Fibroblast of skin of right biceps (primary cell): ENCODE measurements at places on chromosomes 16 and 17.

DNA sequence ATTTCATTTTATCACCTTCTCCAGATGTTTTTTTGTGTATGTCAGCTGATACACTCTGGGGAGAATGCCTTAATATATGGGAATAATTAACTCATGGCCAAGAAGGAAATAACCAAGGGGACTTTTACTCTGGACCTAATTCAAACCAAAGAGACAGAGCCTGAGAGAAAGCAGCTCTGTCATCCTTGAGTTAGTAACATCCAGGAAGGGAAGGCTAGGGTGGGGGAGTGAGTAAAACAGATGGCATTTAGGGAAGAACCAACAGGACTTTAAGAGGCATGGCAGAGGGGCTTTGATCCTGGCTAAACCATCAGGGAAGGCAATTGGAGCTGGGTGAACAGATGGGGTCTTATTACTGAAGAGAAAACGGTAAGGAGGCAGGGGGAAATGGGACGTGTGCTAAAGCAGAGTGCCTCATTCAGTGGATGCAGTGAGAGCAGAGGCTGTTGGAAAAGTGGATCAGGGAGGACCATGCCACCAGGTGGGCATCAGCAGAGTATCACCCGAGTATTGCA, 2.5 kb upstream of the SMPD3 start:
- DNase-seq: no peak

DNA sequence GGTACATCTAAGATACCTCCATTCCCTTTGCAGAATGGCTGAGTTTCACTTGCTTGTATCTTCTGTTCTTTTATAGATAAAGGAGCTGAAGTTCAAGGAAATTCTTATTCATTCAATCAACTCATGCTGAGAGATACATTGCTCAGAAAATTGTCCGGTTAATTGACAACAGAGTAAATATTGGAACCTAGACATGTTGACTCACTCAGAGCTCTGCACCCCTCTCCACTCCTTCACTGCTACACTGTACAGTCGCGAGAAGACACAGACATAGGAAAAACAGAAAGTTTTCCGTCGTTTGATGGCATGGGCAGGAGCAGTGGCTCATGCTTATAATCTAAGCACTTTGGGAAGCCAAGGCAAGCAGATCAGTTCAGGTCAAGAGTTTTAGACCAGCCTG, 690.5 kb upstream of the SOX9 start:
- DNase-seq: no peak

DNA sequence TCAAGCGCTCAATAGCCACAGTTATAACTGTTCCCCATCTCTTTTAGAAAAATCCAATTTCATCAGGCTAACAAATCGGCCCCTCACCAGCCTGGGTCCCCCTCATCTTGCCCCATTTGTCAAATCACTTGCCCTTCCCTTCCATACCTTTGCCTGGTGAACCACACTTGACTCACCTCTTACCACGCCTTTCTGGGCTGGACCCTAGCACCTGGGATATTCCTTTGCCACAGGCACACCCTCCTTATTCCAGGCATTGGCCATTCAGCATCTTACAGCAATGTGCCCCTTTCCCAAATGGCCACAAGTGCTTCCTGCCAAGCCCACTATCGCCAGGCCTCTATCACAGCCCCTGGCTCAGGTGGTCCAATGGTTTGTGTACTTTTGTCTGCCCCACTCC, 14.9 kb downstream of the CMTM4 start:
- no peak for DNase-seq

- DNase-seq: peak; percentile 10
These were observed 11.4 kb upstream of the MLYCD start for GRCh38 chr16:83887564-83887963.

- no peak for DNase-seq
These were observed 127.2 kb downstream of the CDH8 start for GRCh38 chr16:61909074-61909473.

DNA sequence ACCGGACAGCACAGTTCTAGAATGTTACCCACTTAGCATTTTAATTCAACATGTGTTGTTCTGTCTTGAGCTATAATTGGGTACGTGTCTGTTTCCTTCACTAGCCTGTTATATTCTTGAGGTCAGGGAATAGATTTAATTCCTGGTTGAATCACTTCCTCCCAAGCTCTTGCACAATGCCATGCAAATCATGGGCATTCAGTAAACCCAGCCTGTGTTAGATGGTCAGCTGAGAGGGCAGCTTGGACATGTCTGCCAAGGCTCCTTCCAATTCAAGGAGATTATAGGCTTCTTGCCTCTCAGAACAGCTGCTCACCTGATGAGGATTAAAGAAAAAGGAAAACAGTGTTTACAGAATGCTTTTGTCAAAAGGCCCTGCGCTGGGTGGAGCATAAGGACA, 12.6 kb downstream of the C1QTNF1 start:
- peak; percentile 74 for DNase-seq

GRCh38 chr16:56869513-56870275, 4.7 kb downstream of the SLC12A3 start:
- no peak for DNase-seq

GRCh38 chr16:35431829-35432663, 1972.6 kb downstream of the TP53TG3F start:
- no peak for DNase-seq

DNA sequence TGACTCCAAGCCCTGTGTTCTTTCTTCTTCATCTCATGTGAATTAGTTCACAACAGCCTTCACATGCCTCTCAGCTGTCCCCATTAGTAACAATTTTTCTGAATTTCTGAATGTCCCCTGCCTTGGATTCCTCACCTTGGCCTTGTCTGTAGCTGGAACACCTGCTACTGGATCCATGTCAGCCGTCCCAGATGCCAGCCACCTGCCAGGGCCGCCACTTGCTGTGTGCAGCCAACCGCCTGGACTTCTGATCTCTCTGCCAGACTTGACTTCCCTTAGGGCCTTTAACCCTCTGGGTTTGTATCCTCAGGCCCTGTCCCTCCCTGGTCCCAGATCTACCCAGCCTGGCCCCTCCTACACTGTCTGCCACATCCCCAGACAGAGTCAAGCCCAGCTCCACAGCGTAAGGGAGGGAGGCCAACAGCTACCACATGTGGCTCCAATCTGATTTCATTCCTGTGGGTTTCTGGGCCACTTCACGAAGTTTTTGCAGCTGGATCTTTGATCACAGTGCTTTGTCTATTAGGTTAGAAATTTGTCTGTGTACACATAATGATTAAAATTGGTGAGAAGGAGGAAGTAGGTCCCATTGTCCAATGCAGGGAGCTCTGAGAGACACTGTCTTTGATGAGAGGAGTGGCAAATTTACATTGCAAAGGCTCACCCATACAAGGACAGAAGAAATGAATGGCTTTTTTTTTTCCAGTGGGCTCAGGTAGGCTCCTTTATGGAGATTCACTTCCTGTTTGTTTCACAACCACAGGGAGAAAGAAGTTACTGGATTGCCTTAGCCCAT, 15.3 kb downstream of the MPP2 start:
- peak; percentile 20 for DNase-seq

- peak; percentile 61 for DNase-seq
These were observed 11.6 kb upstream of the TMEM100 start for GRCh38 chr17:55734128-55734781.

GRCh38 chr17:82861393-82861775, 21.6 kb upstream of the ZNF750 start:
- no peak for DNase-seq

DNA sequence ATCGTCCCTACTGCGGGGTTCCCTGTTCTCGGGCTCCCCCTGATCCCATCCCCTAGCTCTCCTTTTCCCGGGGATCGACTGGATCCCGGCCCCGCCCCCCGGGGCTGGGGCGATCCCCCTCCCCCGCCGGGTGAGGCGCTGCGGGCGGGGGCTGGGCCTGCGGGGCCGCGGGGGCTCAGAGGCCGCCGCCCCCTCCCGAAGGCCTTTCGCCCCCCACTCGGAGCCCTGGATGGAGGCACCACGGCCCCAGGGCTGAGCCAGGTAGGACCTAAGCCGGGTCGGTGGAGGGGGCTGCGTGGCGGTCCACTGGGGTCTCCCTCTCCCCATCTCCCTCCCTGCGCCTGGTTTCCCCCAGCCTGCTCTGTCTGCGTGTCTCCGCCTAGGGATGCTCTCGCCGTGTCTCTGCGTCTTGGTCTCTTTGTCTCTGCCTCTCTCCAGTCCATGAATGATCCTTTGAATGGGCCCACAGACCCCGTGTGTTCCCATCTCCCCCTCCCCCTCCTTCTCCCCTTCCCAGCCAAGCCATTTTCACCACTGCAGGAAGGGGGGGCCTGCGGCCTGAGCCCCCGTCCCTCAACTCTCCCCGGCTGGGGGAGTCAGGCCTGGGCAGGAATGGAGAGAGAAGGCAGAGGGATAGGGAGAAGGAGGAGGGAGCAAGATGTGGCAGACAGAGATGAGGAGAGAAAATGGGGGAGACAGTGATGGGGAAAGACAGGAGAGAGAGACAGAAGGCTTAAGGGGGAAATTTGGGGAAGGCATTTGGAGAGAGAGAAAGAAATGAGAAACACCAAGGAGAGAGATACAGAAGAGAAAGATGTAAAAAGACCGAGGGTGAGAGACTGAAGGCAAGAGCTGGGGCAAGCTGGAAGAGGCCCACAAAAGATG, 1.7 kb upstream of the TMEM256 start:
- DNase-seq: peak; percentile 21

- no peak for DNase-seq
These were observed 993 bp downstream of the GH1 start for GRCh38 chr17:63917646-63918045.

DNA sequence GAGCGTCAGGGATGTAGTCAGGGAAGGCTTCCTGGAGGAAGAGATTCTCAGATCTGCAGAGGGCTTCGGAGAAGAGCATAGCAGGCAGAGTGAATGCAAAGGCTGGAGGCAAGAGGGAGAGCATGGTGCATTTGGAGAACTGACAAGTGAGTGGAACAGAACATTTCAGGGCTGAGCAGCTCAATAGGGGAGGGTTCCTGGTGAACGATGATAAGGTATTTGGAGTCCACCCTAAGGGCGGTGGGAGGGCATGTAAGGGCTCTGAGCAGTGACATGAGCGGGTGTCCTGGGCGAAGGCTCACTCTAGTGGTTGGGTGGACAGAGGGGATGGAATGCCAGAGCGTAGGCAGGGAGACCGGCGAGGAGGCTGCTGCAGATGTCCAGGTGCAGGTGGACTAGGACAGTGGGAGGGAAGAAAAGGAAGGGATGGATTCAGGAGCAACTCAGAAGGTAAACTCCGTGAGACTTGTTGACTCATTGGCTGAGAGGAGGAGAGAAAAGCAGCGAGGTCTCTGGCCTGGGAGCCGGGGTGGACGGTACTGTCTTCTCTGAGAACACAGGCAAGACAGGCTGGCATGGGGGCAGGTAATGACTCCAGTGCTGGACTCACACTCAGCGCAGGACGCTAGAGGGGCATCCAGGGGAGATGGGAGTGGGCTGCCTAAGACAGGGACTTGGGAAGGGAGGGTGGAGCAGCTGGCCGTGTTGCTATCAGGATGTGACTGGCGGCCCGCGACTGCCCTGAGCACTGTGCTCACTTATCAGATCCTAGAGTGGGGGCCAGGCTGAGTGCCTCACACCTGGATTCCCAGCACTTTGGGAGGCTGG, 1.4 kb upstream of the PITPNA start:
- no peak for DNase-seq

DNA sequence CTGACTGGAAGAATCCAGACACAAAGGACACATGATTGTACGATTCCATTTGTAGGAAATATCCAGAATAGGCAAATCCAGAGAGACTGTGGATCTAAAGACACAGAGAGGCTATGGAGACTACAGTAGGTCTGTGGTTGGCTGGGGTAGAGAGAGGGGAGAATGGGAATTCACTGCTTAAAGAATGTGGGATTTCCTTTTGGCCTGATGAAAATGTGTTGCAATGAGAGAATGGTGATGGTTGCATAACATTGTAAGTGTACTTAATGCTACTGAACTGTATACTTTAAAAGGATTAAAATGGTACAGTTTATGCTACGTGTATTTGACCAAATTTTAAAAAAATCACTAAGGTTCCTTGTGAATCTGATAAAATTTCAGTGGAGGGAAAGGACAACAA, 62.1 kb downstream of the GPRC5B start:
- DNase-seq: peak; percentile 43

- DNase-seq: no peak
These were observed 9.8 kb downstream of the MYO1C start for GRCh38 chr17:1482680-1483079.

DNA sequence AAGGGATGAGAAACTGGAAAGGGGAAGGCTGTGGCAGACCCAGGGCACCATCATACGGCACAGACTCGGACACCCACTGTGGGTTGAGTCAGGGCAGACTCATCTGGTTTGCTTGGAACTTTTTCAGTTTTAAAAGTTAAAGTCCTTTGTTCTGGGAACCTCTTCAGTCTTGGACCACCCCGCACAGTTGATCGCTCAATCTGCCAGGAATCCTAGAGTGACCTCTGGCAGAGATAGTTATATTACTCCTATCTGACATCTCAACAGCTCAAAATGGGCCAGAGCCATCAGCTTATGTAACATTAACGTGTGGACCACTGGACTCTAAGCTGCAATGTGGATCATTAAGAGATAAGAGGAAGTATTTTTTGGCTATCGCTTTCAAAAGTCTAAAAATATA, 164.3 kb downstream of the ABCA8 start:
- DNase-seq: no peak

DNA sequence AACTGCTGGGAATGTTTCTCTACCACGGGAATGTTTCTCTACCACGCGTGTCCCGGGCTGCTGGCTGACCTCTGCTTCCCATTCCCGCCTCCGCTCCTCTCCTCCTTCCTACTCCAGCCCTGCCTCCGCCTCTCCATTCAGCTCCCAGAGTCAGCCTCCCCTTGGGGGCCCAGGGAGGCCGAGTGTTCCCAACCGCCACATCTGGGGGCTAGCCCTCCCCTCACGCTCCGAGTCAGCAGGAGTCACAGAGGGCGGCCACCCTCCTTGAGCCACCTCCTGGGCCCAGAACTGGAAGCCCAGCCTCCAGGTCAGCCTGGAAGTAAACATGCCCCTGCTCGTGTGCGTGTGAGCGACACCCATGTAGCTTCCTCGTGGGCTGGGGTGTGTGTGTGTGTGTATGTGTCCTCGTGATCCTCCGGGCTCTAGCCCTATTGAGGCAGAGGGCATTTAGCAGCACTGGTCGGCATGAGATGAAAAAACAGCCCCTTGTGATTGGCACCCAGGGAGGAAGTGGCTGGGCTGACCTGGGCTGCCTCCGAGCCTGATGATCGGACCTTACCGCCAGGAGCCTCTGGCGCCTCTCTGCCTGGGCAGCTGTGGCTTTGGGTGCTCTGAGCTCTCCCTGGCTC, 7.3 kb downstream of the CYGB start:
- DNase-seq: no peak

- DNase-seq: no peak
These were observed 401 bp downstream of the NXN start for GRCh38 chr17:979212-979538.

- no peak for DNase-seq
These were observed 15.0 kb upstream of the C17orf58 start for GRCh38 chr17:68011199-68011665.
